Activated CD4-positive, alpha-beta T cell treated with anti-CD3 and anti-CD28 coated beads, Interleukin-2, amount 50 U/mL, for 24 hours (primary cell): ENCODE measurements at places on chromosomes 11 and 22.

DNA sequence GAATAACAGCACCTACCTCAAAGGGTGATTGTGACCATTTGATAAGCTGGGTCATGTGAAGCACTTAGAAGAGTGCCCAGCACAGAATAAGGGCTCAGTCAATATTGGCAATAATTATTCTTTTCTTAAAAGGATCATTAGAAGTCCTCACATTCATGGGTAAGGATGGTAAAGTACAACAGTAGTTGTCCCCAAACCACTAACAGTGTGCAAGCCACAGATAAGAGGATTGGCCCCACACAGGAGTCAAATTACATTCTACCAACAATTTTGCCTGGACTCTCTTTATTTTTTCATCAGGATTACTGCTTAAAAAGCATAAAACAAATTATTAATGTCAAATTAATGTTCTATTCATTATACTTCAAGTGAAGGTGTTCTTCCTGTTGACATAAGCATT is 271.5 kb upstream of the PDGFD start:
- no peak for DNase-seq

DNA sequence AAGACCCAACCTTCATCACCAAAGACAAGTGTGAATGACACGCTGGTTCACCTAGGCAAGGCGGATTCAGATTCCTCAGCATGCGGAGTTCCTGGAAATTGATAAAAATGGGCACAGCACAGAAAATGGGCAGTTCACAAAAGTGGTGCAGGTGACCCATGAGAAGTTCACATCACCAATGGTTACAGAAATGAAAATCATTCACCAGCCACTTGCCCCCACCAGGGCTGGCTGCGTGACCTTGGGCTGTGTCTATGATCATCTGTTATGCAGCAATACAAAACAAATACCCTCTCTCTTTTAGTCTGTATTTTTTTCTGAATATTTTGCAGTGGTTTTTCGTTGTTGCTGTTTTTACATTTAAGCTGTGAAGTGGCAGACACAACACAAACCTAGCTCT is 415.9 kb downstream of the TBC1D22A start:
- DNase-seq = no peak

- DNase-seq = no peak
These were observed 31.5 kb upstream of the SLC22A12 start for GRCh38 chr11:64559351-64560138.

DNA sequence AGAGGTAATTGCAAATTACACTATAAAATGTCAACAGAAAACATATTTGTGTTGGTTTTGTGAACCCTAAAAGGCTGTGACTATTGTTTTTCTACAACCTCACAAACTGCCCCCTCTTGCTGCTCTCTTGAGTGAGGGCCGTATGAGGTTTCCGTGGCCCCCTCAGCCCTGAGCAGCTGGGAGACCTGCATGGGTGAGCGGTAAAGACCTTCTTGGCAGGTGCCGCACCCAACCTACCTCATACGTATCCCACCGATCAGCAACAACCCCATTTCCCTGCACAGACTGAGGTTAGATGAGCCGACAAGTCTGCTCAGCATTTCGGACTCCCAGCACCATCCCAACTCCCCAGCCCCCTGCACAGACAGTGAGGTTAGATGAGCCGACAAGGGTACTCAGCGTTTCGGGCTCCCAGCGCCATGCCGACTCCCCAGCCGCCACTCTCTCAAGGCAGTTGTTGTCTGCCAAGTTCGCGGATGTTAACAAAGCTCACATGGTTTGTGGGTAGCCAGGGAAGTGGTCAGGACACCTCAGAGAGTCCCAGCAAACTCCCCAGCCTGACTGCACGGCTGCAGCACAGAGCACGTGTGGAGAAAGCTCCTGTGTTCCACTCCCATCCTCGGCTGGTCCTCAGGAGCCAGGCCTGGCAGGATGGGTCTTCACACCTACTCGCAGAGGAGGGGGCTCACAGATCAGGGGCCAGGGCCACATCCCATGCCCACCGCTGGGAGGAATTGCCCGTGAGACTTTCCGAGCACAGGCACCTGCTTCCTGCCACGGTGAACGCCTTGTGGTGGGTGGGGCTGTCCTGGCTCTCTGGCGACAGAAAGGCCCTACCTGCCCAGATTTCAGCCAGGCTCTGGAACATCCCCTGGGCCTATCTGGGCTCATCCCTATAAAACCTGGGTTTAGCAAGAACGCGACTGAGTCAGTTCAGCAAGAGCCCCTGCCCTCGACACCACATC is 502.9 kb downstream of the BRD1 start:
- no peak for DNase-seq

GRCh38 chr11:62988276-62988675 is 3.5 kb upstream of the SLC22A6 start:
- DNase-seq = no peak

DNA sequence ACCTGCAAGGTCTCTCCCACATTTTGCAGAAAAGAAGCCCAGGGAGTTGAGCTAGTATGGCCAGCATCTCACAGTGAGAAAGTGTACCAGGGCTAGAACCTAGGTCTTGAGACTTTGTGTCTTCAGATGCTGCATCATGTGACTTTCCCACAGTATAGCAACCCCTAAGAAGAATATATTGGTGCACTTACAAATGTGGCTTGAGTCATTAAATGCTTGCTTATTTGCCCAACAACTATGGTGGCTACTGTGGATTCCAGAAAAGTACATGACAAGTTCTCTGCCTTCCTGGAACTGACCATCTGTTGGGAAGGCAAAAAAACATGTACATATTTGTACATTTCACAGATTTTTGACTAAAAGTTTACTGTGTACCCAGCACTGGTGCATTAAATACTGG is 55.0 kb downstream of the POLD3 start:
- no peak for DNase-seq

DNA sequence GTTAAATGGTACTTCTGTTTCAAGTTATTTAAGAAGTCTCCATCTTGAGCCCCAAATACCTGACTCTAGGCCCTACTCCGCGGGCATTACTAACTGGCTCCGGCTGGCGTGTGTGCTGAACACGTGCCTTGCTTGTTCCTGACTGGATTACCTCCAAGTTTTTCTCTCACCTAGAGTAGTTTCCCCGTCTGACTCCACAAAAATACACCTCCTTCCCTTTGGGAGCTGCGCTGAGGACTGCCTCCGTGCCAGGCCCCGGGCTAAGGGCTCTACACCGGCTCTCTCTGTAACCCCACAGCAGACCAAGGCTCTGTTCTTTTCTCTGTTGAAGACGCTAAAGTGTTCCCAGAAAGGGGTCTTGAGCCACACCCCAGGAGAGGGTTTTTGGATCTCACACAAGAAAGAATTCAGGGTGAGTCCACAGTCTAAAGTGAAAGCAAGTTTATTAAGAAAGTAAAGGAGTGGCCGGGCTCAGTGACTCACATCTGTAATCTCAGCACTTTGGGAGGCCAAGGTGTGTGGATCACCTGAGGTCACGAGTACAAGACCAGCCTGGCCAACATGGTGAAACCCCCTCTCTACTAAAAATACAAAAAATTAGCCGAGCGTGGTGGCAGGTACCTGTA is 61.8 kb downstream of the ANO1 start:
- DNase-seq = no peak

DNA sequence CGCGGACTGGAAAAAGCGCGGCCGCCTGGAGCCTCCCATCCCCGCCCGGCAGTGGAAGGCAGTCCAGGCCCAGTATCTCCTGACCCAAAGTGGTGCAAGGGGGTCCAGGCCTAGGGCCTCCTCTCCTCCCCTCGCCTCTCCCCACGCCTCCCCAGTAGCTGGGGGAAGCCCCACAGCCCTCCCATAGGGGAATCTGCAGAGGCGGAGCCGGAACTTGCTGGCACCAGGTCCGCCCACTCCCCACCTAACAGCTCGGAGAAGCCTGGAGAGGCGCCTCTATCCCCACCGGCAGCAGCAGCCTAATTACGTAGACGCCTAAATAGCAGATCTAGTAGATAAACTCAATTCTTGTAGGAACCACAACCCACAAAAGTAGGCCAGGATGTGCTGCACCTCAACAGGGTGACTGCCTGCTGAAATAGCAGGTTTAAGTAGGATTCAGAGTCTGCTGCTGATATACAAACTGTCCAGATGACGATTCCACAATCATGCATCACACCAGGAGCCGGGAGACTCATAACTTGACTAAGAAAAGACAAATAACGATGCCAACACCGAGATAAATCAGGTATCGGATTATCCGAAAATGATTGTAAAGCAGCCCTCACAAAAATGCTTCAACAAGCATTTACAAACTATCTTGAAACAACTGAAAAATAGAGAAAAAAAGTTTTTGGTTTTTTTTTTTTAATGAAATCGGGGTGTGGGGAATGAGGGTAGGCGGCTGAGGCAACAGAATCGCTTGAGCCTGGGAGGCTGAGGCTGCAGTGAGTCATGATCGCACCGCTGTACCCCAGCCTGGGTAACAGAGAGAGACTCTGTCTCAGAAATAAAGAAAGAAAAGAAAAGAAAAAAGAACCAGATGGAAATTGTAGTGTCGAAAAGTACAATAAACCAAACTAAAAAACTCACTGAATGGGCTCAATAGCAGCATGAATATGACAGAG is 11.4 kb upstream of the BRD1 start:
- DNase-seq = peak; percentile 74

DNA sequence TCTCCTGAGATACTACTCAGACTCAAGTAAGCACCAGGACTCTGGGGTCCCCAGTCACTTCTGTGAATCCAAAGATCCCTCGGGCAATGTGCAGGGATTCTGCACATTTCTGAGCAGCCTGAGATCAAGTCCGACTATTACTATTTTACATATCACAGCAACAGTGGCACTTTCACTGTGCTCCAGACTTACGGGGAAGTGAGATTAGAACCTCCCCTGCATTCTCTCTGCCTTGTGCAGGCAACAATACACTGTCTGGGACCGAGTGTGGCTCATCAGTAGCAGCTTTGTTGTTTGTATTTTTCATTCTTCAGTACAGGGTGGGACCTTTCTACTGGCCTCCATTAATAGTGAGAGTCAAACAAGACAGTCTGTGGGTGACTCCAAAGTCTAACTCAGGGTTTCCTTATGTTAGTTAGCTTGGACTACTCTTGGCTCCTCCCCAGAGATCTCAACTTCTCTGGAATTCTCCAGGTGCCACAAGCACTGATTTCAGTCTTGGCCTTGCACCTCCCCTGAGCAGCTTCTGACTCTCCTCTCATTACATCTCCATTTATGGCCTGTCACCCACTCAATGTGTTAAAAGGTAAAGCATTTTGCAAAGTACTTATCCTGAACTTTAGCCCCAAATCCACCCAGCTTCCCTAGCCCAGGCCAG is 76.2 kb upstream of the TOP3B start:
- DNase-seq = no peak

- DNase-seq = no peak
These were observed 529.3 kb downstream of the MIAT start for GRCh38 chr22:27186643-27187042.

- no peak for DNase-seq
These were observed 4.5 kb upstream of the TP53I11 start for GRCh38 chr11:44955015-44955738.

DNA sequence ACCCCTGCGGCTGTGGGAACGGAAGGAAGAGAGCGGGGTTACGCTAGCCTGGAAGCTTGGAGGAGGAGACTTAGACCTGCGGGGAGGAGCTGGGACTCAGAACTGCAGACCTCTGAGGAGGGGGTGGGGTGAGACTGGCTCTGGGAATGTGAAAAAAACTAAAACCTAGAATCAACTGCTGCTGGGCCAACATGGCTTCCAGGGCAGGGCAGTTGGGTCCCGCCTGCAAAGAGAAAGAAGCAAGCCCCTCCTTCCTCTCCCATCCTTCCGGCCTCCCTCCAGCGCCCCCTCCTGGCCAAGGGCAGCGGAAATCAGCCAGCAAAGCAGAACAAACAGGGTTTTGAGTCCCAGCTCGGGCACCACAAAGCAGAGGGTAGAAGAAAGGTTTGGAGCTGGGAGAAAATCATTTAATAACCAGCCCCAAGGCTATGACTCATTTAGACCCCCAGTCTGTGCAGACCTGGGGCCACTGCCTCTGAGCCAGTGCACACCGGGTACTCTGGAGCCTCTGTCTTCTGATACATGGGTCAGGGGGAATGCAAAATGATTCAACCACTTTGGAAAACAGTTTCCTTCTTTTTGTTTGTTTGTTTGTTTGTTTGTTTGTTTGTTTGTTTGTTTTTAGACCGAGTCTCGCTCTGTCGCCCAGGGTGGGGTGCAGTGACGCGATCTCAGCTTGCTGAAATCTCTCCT is 7.3 kb upstream of the NCF4 start:
- DNase-seq = peak; percentile 86

DNA sequence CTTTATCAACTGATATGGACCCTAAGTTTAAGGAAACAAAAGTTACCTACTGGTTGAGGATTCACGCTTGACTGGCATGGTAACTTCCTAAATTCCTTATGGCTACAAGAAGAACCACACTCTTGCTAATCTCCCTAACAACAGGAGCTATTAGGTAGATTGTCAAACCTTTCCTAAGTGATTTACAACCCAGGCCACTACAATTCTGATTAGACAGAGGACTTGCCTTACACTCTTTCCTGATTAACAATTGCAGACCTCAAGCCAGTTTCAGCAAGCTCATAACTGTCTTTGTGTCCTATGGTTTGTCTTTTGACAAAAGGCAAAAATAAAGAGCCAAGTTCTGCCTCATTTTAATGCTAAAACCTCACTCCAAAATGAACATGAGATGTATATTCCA is 16.3 kb downstream of the OR52K2 start:
- no peak for DNase-seq

- no peak for DNase-seq
These were observed 58.7 kb upstream of the TNRC6B start for GRCh38 chr22:40118979-40119378.

DNA sequence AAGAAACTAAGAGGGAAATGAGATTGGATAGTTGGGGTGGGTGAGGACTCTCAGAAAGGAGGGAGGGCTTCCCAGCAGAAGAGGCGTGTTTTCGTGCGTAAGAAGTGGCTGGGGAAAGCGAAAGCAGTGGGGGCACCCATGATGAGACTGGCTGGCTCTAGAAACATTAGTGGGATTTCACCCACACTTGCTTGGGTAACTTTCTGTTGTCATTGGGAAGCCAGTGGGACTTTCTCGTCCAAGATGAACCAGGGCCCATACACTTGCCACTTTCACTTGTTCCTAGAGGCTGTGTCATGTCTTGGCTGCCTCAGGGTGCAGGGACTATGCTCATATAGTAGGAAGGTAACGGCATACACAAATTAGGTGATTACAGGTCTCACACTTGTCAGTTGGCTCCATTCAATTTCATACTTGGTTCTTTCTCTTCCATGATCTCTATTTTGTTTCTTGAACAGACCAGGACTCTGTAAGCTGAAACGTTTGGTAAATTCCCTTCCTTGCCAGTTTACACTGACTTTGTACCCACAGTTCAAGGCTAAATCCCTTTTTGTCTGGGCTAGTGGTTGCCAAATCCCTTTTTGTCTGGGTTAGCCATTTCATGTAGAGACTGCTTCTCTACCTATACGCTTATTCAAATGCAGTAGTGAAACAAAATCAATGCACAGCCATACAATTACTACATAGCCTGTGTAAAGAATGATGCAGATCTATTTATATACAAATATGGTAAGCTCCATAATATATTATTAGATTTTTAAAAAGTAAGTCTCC is 42.0 kb upstream of the CXCR5 start:
- peak; percentile 20 for DNase-seq

- no peak for DNase-seq
These were observed 14.1 kb downstream of the WNT7B start for GRCh38 chr22:45962756-45963324.
